ENCODE measurements at places on chromosomes 7 and 10. TPM values are rescaled to one million over a fixed set of nuclear protein-coding genes. Genes with fewer than 3 reads are reported as not detected.

DNA sequence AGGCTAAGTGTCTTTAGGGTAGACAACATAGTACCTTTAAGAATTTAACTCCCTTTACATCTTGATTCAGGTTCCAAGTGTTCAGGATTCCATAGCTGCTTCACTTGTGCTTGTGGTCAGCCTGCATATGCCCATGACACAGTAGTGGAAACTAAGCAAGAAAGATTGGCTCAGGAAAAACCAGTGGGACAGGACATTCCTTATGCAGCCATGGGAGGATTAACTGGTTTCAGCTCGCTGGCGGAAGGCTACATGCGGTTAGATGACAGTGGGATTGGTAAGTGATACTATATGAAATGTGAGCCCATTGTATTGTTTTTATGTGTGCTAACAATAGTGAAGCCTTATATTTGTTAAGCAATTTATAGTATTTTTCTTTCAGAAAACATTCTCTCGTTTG, 11.3 kb downstream of the FAM221A start:
- no peak for DNase-seq

Gene RAMP3
- 16.0 TPM for polyA plus RNA-seq

GRCh38 chr7:92253251-92253650, 7.5 kb downstream of the ANKIB1 start:
- DNase-seq = no peak

- DNase-seq = no peak
These were observed 98.5 kb upstream of the ZMIZ1 start for GRCh38 chr10:78970261-78970660.

GRCh38 chr10:133471300-133472109, 17.8 kb downstream of the SCART1 start:
- no peak for DNase-seq

DNA sequence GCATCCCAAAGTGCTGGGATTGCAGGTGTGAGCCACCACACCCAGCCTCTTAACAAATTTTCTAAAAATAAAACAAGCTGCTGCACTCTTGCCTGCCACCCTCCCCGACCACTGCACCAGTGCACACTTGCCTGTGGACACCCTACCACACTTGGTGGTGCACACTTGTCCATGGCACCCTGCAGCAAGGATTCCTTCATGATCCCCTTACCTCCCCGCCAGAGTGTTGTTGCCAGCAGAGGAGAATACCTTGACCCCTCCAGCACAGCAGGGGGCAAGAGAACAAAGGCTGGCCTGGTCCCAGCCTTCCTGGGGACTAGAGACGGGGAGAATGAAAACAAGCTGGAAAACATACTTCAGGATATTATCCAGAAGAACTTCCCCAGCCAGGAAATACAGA, 65.9 kb upstream of the KCND2 start:
- DNase-seq = no peak

DNA sequence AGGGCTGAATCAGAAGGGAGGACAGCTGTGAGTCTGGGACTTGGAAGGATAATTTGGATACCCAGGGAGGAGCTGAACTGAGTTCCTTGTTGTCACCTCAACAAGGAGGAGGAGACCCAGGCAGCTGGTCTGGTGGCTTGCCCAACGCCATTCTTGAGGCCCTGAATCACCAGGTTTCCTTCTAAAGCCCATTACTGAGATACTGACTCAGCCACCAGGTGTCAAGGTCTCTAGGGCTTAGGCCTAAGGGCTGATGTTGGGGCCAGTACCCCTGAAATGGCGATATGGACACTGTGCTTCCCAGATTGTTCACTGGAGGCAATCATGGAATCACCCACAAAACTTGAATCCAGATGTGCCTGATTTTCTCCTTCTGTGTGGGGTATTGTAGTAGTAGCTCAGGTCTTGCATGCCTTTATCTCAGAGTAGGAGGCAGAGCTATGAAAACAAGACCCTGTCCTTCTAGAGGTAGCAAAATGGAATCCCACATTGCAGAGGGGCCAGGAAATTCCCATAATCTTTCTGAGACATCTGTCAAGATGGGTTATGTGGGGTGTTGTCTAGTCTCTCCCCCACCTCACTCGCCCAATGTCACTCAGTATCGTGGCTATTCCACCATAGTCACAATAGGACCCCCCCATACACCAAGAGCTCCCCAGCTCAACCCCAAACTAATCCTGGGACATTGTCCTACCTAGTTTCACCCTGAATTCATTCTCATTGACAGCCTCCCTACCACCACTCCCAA, 1.8 kb upstream of the ATG9B start:
- DNase-seq = no peak

DNA sequence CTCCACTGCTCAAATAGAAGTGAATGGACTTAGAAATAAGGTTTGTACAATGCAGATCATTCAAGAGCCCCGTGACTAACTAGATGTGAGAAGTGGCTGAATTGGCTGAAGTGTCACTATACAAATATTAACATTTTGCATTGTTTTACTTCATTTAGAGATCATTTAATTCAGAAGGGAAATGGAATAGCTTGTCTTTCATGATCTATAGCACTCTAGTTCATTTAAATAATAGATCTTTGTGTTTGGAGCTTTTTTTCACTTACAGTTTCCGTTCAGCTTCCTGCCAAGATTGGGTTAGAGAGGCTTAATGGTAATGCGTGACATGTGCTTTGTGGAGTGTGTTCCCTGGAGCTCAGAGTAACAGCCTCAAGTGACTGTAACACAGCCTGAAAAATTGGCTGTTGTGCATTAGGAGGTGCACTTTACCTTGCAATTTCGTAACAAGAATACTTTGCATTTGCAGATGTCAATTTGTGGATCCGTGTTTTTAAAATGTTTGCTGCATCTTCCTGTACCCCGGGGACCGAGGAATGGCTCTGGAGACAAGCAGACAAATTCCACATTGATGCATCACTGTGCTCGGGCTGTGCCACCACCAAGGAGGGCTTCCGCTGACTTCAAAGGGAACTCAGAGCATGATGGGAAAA, 170.3 kb downstream of the NRP1 start:
- no peak for DNase-seq

DNA sequence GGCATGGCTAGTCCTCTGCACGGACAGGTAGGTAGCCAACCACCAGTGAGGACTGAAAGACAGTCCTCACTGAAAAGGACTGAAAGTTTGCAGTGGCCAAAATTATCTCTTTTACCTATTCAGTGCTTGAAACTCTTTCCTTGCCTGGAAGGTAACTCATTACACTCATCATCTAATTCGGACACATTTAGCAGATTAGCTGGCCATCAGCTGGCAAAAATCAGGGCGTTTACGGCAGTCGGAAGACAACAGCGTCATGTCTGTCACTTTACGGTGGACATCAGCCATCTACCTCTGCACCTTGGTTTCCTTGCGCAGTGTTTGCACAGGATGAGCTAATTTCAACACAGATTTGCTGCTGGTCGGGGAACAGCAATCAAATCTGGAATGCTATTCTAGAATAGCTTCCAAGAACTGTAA, 740 bp downstream of the ANXA7 start:
- DNase-seq = no peak

Measured in left renal cortex interstitium (tissue), 4 donors.